SJCRH30 (cell line): ENCODE measurements at places on chromosomes 5 and 9. TPM values are rescaled to one million over a fixed set of nuclear protein-coding genes. Genes with fewer than 3 reads are reported as not detected.

DNA sequence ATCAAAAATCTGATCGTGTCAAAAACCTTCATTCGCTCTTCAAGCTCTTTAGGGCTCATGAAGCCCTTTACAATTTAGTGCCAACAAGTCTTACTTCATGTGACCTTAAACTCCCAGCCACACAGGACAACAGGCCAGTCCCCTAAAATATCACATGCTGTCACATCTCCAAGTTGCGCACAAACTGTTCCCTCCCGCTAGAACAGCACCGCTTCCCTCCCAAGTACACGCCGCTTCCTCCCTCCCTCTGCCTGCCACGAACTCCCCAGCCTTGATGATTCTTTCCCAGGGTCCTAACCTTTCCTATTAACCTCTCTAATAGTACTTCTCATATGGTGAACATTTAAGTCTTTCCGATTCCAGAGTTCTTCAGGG lies 91.2 kb downstream of the TLE1 start:
- no peaks in the 10 kb centered on the region for H3K27me3 ChIP-seq
- peaks cover 21% of the 10 kb centered on the region for H3K4me1 ChIP-seq
- no peak overlapping the region for H3K4me3 ChIP-seq
- no peak for DNase-seq
- H3K36me3 ChIP-seq = peaks cover 66% of the 10 kb centered on the region

DNA sequence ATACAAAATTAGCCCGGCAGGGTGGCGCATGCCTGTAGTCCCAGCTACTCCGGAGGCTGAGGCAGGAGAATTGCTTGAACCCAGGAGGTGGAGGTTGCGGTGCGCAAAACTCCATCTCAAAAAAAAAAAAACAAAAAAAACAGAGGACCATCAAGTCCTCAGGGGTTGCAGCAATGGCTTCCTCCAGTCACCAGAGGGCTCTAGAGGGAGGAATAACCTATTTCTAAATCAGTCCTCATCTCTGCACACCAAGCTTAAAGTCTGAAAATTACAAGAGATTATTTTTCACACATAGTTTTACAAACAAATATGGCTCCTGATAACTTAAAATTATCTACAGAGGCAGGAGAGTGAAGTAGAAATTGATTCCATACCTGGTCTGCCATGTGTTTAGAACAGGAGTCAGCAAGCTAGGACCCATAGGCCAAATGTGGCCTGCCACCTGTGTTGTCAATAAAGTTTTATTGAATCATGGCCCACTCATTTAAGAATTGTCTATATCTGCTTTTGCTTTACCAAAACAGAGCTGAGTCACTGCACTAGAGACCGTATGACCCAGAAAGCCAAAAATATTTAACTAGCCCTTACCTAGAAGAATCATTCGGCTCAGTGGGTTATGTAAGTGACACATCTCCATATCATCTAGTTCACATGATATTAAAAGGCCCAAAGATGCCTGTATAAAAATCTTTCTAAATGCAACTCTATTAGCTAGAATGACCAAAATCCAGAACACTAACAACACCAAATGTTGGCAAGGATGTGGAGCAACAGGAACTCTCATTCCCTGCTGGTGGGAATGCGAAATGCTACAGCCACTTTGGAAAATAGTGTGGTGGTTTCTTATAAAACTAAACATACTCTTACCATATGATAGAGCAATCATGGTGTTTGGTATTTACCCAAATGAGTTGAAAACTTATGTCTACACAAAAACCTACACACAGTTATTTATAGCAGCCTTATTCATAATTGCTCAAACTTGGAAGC lies 207.7 kb downstream of the FRMD3 start:
- H3K36me3 ChIP-seq = no peaks in the 10 kb centered on the region
- H3K4me1 ChIP-seq = peaks cover 2% of the 10 kb centered on the region
- H3K27ac ChIP-seq = no peak overlapping the region
- no peaks in the 10 kb centered on the region for H3K27me3 ChIP-seq

- H3K4me1 ChIP-seq = no peaks in the 10 kb centered on the region
- no peak overlapping the region for H3K4me3 ChIP-seq
- no peak for DNase-seq
- 0 out of 2 replicates have a peak, but pooled peaks cover 3% of the 10 kb centered on the region for H3K27me3 ChIP-seq
- no peaks in the 10 kb centered on the region for H3K36me3 ChIP-seq
Measured at GRCh38 chr9:135060461-135061116, 26.9 kb upstream of the OLFM1 start.

Gene SARDH
- total RNA-seq = 15.7 and 18.5 TPM in 2 replicates

- H3K36me3 ChIP-seq = no peaks in the 10 kb centered on the region
- no peak overlapping the region for H3K27ac ChIP-seq
- H3K4me3 ChIP-seq = no peak overlapping the region
- no peak for DNase-seq
Measured at GRCh38 chr9:76882686-76883085, 23.2 kb downstream of the PRUNE2 start.

Gene FAM151B
- total RNA-seq = 9.1 and 9.2 TPM in 2 replicates

GRCh38 chr5:63211448-63212132 lies 633.0 kb downstream of the LRRC70 start:
- no peaks in the 10 kb centered on the region for H3K36me3 ChIP-seq
- H3K27me3 ChIP-seq = no peaks in the 10 kb centered on the region
- H3K4me1 ChIP-seq = no peaks in the 10 kb centered on the region

GRCh38 chr5:93800988-93801811 lies 59.8 kb upstream of the POU5F2 start:
- H3K36me3 ChIP-seq = no peaks in the 10 kb centered on the region
- no peak overlapping the region for H3K27ac ChIP-seq
- no peaks in the 10 kb centered on the region for H3K27me3 ChIP-seq
- H3K4me3 ChIP-seq = peak overlapping the region; percentile 8; the same call in 1 of the 2 replicates

DNA sequence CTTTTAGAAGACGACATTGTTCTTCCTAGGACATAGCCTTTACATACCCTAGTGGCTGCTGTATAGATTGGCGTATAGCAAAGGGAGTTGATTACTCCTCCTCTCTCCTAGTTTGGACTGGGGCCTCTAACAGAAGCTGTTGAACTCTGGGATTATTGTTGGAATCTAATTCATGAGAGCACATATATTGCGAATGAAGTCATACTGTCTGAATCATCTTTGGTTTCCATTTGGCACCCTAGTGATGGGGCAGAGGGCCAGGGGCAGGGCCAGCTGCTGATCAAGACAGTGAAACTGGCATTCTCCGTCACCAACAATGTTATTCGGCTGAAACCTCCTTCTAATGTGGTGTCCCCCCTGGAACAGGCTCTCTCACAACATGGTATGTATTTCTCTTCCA lies 40.3 kb downstream of the NUP188 start:
- H3K27ac ChIP-seq = peak overlapping the region; percentile 25
- H3K27me3 ChIP-seq = no peaks in the 10 kb centered on the region
- no peak overlapping the region for H3K4me3 ChIP-seq

Gene CDHR2
- total RNA-seq = not detected in 2 replicates

- no peak overlapping the region for H3K4me3 ChIP-seq
- no peaks in the 10 kb centered on the region for H3K4me1 ChIP-seq
- H3K36me3 ChIP-seq = no peaks in the 10 kb centered on the region
- no peak for DNase-seq
Measured at GRCh38 chr5:132813599-132814502, 749 bp downstream of the SOWAHA start.

GRCh38 chr9:19286634-19287188 lies 56.2 kb downstream of the DENND4C start:
- no peaks in the 10 kb centered on the region for H3K36me3 ChIP-seq
- H3K27me3 ChIP-seq = no peaks in the 10 kb centered on the region
- peaks cover 3% of the 10 kb centered on the region; the same call in 1 of the 2 replicates for H3K4me1 ChIP-seq
- H3K4me3 ChIP-seq = no peak overlapping the region
- H3K27ac ChIP-seq = no peak overlapping the region

Gene SVEP1
- 0.18 TPM in 2 replicates for total RNA-seq

DNA sequence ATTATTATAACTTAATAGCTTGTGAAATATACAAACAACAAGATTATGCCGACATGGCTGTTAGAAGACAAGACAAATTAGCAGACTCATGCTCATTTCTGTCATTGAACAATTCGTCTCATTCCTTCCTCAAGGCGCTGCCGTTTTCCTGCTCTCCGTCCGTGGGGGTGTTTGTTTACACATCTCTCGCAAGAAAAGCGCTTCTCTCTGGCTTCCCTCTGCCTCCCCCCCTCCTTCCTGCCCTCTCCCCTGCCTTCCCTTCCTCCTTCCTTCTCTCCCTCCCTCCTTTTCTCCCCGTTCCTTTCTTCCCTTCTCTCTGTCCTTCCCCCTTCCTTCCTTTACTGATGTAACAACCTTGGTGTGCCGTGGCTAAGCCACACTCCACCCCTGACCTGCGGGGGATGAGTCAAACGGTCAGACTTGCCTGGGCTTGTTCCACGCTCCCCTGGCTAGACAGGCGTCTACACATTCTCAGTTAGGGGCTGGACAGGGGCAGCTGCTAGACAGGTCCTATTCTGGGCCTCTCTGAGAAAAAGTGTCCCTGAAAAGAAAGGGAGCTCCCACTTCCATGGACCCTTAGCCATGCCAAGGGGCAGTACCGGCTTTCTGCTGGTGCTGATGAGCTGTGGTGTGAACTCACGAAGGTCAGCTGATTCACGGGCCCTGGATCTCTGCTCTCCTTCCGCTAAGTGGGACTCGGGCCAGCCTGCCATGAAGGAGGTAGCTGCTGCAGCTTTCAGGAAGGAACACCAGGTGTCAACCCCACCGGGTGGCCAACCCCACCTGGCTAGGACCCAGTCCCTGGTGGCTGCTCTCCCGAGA lies 32.0 kb upstream of the SPTLC1 start:
- no peaks in the 10 kb centered on the region for H3K27me3 ChIP-seq
- H3K4me1 ChIP-seq = peaks cover 47% of the 10 kb centered on the region
- H3K36me3 ChIP-seq = no peaks in the 10 kb centered on the region
- peak overlapping the region; percentile 60 for H3K4me3 ChIP-seq
- DNase-seq = peak; percentile 96

Gene IL7R
- 0.14 TPM in 1 of 2 replicates, not detected in the other for total RNA-seq

- H3K27me3 ChIP-seq = no peaks in the 10 kb centered on the region
- no peaks in the 10 kb centered on the region for H3K36me3 ChIP-seq
- DNase-seq = no peak
- H3K27ac ChIP-seq = no peak overlapping the region
- no peaks in the 10 kb centered on the region for H3K4me1 ChIP-seq
Measured at GRCh38 chr9:6355728-6356127, 27.6 kb downstream of the TPD52L3 start.

Gene C9
- not detected in 2 replicates for total RNA-seq

Gene EMB
- 0.02 TPM in 1 of 2 replicates, not detected in the other for total RNA-seq

DNA sequence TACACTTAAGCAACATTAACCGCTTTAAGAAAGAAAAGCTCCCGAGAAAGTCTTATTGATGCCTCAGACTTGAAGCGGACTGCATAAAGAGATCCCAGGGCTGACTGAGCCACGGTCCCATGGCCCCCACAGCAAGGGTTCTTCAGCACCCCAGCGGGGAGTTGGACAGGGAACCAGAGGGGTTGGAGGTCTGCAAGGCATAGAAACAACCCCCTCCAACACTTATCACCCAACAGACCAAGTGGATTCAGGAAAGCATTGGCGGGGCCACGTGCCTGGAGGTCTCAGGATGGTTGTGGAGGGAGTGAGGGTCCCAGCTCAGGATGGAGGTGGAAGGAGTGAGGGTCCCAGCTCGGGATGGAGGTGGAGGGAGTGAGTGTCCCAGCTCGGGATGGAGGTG lies 143.7 kb upstream of the IRX2 start:
- H3K4me1 ChIP-seq = no peaks in the 10 kb centered on the region
- H3K4me3 ChIP-seq = no peak overlapping the region
- H3K27ac ChIP-seq = no peak overlapping the region
- H3K36me3 ChIP-seq = no peaks in the 10 kb centered on the region

DNA sequence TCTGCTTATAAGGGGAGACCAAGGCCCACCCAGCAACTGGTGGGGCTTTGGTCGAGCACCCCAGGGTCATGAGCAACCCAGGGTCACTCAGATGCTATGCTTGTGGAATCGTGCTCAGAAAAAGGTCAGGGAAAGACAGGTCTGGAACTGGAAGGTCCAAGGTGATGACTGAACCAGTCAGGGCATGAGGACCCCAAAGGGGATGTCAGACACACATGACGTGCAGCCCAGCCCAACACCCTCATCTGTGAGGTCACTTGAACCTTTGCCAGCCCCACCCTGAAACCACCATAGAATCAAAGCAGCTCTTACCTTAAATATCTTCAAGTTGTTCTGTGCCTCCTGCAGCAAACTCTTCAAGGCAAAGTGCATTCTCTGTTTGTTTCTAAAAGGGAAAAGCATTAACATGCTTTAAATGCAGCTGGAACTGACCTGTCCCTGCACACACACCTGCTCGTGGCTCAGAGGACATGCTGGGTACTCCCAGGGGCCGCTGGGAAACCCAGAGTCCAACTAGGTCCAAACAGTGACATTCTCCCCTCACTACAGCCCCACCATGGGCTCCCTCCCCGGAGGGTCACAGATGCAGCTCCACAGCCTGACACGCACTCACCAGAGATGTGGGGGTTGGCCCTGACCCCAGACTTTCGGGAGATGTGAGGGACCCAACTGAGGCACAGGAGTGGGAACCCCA lies 29.4 kb downstream of the IPPK start:
- H3K4me1 ChIP-seq = no peaks in the 10 kb centered on the region
- no peak for DNase-seq
- no peaks in the 10 kb centered on the region for H3K27me3 ChIP-seq
- H3K4me3 ChIP-seq = no peak overlapping the region
- H3K27ac ChIP-seq = no peak overlapping the region
- H3K36me3 ChIP-seq = peaks cover 34% of the 10 kb centered on the region
